ENCODE measurements at places on chromosomes 6 and 20.
A peak's percentile ranks its signal among the peaks of the same experiment; 100 is the strongest.

DNA sequence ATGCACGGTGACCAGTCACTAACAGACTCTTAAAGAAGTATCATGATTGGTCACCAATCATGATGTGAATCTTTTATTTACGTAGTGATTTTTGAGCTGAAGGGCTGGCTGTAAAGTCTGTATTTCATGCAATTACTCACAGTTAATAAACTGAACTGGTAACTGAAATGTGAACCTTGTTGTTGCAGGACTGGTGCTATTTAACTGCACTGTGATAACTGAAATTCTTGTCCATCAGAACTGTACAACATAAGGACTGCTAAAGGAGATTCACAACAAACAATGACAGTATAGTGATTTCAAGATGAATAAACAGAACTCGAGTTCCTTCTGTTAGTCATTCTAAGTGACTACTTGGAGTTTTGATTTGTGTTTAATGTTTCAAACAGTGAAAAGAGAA lies 316.6 kb downstream of the TPBG start:
- no peak for DNase-seq

GRCh38 chr6:1077478-1078416 lies 234.2 kb upstream of the FOXQ1 start:
- no peak for DNase-seq

- no peak for DNase-seq
These were observed 84.9 kb upstream of the SCAF8 start for GRCh38 chr6:154648188-154648887.

DNA sequence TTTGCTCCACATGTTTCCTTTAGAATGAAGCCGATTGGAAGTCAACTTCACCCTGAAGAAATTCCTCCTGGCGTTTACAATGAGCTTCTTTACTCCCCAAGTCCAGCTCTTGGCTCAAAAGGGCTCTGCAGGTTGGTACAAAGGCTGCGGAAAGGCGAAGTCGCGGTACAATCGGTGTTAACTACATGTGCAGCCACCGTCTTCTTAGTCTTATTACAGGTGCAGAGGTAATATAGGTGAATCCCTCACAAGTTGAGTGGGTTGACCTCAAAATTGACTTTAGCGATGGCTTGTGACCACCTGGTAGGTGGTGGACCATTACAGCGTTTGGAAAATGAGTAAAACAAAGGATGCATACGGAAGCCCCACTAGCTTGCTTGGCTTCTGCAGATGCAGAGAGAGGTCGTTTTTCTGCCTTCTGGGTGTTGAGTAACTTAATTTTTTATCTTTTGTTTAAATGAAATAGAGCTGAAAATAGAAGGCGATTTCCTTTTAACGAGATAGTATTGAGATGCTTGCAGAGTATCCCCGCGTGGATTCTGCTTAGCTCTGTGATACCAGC lies 98.0 kb downstream of the TRIM27 start:
- no peak for DNase-seq

GRCh38 chr6:113560908-113561307 lies 296.2 kb upstream of the MARCKS start:
- no peak for DNase-seq

- DNase-seq, result no peak
These were observed 35.0 kb downstream of the SESN1 start for GRCh38 chr6:109059571-109060021.

DNA sequence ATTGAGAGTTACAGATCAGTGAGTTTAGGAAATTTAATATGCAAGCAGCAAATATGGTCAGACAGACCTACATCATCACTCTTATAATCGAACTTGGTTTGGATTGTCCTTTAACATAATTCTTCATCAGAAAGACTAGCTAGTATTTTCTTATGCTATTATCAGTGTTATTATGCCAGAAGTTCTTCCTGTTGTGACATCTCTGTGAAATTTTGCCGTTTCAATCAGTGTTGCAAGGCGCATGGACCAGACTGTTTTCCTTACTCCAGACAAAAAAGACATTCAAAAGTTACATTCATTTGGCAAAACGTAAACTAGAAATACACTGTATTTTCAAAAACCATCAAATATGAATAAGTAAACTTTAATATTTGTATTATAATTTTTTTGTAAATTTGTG lies 5.7 kb upstream of the TENT5A start:
- no peak for DNase-seq

DNA sequence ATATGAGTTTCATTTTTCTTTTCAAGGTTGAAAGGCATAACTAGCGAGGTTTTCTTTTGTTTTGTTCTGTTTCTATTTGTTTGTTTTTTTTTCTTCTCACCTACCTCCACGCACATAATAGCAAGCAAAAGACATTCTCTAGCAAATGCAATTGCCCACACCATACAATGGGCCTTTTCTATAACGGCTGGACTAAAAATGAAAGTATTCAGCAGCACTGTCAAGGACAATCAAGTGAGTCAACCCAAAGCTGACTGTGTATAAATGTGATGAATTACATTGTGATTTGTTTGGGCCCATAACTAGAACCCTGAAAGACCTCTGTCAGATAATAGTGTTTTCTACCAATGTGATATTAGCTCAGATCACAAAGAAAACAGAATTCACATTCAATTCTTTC lies 496.7 kb downstream of the RNF144B start:
- DNase-seq, result no peak

- peak; percentile 12 for DNase-seq
These were observed 219.8 kb downstream of the ZDHHC14 start for GRCh38 chr6:157600807-157601206.

DNA sequence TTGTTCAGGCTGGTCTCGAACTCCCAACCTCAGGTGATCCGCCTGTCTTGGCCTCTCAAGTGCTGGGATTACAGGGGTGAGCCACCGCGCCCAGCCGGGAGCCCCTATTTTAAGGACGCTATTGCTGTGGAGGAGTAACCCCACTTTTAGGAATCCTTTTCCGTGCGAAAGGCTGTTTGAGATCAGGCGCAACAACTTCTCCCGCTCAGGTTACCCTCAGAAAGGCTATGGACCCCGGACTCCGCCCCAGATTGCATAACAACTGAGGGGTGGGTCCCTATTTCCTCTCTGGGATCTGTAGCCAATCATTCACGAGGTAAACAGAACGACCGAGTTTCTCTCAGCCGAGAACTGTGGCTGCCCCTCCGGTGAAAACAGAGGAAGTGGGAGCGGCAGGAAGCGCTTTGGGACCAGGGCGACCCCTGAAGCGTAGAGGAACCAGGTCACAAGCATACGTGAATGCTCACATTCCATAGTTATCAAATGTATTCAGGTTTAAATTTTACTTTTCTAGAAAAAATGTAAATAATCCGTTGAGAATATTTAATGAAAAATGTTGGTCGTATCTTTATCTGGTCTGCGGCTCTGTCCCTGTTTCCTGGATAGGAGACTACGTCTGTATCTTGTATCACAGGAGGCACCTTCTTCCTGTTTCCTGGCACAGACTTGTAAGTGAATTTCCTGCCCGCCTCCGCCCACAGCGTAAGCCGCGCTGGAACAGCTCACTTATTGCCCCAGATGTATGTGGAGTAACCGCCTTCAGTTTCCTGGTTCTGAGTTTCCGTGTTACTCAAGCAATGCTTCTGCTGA lies 26.8 kb downstream of the HLA-E start:
- peak; percentile 92 for DNase-seq

DNA sequence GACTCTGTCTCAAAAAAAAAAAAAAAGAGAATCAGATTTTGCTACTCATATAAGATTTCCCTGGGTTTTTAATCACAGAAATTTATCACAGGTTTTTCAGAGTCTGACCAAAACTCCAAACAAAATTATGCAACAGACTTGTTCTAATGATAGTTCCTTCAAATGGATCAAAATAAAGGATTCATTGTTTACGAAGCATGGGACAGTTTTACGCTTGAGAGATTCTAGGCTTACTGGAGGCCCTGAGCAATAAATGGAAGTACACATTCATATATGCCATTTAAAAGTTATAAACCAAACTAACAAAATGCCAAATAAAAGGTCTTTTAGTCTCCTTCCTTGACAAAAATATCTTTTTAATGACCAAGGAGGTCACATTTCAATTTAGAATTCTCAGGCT lies 245.1 kb upstream of the KCNQ5 start:
- DNase-seq, result no peak

DNA sequence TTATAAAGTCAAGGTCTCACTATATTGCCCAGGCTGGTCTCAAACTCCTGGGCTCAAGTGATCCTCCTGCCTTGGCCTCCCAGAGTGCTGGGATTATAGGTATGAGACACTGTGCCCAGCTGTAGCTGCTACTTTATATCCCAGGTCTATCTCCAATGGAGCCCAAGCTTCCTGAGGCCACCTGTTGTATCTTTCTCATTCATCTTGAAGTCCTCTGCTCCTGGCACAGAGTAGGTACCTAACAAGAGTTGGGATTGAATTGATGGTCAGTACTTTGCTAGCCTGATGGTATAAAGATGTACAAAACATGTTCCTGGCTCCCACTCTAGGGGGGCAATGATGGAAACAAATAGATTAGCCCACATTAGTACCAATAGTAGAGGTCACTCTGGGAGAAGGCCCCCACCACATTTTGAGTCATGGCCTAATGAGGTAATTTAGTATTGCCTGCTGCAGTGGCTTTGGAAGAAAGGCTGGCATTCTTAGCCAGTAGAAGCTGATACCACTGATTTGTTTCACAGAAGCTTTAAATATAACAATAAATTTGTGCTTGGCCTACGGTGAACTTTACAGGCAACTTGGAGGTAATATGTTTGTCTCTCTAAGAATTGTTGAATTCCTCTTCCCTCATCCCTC lies 5.4 kb downstream of the PTPN1 start:
- DNase-seq, result no peak

DNA sequence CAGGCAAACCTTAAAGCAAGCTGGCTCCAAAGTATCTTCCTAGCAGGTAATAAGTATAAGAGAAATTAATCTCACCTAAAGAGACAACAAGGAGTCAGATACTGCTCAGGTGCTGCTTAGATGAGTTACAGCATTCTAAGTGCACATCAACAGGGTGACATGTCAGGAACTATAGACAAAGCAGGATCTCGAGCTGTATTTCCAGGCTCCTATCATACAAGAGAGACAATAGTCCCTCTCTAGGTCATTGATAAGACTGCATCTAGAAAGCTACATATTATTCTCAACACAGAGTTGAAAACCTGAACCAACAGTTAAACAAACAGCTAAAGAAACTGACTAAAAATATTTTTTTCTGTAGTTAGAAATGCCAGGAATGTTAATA lies 3.9 kb downstream of the PTPRK start:
- no peak for DNase-seq

- DNase-seq, result no peak
These were observed 122.0 kb downstream of the AGPAT4 start for GRCh38 chr6:161151660-161152526.

- no peak for DNase-seq
These were observed 541.0 kb upstream of the SPTLC3 start for GRCh38 chr20:12467758-12468157.

- no peak for DNase-seq
These were observed 53.3 kb downstream of the CAP2 start for GRCh38 chr6:17446713-17447112.

DNA sequence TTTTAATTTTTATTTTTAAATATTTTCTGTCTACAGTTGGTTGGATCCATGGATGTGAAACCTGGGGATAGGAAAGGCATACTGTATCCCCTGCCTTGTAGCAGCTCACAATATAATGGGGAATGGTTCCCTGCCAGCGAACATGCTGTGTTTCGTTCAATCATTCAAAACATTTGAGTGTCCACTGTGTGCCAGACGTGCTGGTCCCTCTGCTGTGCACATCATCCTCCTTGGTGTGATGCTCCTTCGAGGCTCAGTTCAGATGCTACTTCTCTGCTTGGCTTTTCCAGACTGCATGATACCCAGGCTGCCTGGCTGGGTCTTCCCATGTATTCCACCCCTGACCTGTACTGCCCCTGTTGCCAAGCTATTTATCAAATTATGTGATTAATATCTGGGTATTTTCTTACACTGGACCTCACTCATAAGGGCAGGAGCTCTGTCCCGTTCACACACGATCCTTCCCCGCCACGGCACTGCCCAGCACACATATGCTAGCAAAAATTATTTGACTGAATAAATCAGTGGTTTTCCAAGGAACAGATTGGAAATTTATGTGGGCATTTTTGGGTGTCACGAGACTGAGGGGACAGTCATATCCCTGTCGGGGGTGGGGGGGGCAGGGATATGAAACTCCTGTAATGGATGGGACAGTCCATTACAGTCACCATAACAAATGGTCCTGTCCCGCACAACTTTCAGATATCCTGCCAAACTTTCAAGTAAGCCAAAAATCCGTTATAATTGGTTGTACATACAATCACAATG lies 4.9 kb downstream of the SDCBP2 start:
- no peak for DNase-seq

- DNase-seq, result peak; percentile 53
These were observed 10.0 kb upstream of the TBX18 start for GRCh38 chr6:84774157-84774984.

DNA sequence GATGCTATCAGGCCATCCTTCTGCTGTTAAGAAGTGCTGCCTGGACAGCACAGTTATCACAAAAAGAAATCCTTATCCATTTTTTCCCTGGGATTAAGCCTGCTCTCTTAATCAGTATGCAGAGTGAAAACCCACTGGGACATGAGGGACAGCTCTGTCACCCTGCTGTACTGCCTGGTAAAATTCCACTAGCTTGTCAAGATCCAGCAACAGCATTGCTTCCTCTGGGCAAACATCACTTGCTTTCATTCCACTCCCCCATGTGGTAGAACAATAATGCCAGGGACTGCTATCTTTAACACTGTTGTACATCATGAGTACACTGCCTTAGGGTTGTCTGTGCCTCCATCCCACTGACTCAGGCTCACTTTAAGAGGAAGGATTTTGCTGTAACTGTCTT lies 331.3 kb downstream of the KIF16B start:
- DNase-seq, result no peak

- no peak for DNase-seq
These were observed 121.6 kb downstream of the HIVEP2 start for GRCh38 chr6:142823256-142823902.

- peak; percentile 51 for DNase-seq
These were observed 74.8 kb downstream of the RIN2 start for GRCh38 chr20:19832875-19833274.

- no peak for DNase-seq
These were observed 11.1 kb upstream of the ELOVL2 start for GRCh38 chr6:11055127-11055627.

GRCh38 chr6:35385457-35386202 lies 43.3 kb downstream of the PPARD start:
- DNase-seq, result no peak

DNA sequence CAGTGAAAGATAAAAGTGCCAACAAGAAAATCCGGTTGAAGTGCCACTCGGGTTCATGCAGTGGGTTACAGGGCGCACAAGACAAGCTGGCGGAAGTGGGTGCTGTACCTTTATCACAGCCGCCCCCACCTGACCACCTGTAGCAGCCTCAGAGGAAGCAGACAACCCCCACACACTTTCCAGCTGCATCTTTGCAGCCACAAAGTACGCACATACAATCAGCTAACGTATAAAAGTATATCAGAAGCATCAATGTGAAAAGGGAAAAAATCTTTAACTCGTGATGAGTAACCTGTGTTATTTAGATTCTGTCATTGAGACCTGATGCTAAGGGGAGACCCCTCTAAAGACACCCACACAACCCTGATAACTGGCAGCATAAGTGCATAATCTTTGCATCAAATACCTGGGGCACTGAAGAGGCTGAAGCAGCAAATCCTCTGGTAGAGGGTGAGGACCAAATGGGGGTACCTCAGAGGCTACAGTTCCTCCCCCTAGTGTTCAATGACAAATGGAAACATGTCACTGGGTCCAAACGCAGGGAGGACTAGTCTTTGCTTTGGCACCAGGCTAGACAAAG lies 22.1 kb downstream of the BACH2 start:
- DNase-seq, result peak; percentile 87

- no peak for DNase-seq
These were observed 620 bp upstream of the DEK start for GRCh38 chr6:18264923-18265377.
